ENCODE measurements at places on chromosomes 2 and 18.

DNA sequence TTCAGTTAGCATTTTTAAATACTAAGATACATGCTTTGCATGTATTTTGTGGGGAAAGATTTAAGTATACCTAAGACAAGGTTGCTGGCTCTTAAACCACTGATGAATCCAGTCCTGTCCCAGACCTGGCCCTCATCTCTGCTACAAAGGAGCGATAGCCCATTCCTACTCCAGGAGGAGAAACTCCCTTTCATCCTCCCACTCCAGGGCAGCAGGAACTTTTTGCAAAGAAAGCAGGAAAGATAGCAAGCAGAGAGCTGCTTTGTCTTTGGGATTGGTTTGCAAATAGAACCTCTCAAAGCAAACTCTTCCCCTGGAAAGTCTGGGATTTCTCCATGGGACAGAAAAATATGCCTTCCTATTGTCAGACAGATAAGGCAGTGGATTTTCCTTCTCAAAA is 43.6 kb upstream of the COPS8 start:
- no peak for DNase-seq

DNA sequence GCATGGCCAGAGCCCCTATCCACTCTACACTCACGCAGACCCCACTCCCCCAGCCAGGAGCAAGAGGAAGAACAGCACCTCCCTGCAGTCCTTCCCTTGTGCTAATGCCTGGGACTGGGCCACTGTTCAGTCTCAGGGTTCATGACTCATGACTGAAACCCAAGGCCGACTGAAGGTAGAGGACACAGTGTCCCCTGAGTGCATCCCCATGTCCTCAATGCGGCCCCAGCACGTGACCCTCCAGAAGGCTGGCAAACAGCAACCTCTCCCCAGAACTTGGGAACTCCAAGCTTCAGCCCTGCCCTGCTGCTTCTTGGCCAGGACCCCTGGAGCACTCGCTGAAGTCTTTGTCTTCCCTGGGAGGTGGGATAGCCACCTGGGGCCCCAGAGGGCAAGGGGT is 6.0 kb upstream of the ADRA2B start:
- no peak for DNase-seq

- DNase-seq = no peak
Measured at GRCh38 chr2:226408141-226408540, 391.5 kb downstream of the IRS1 start.

DNA sequence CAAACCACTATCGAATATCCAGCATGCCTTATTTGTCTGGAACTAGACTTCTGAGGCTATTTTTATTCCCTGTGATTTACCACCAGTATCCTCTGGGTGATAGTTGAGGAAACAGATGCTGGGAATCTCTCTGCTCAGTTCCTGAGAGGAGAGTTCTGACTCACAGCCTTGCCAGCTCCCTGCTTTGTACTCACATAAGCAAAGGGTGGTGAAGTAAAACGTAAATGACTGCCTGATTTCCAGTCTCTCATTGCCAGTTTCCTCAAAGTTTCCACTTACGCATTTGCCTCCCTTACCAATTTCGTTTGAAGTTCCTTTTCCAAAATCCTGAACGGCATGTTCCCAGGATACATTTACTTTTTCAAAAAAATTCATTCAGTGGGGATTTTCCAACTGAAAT is 69.2 kb upstream of the HNRNPA3 start:
- no peak for DNase-seq

DNA sequence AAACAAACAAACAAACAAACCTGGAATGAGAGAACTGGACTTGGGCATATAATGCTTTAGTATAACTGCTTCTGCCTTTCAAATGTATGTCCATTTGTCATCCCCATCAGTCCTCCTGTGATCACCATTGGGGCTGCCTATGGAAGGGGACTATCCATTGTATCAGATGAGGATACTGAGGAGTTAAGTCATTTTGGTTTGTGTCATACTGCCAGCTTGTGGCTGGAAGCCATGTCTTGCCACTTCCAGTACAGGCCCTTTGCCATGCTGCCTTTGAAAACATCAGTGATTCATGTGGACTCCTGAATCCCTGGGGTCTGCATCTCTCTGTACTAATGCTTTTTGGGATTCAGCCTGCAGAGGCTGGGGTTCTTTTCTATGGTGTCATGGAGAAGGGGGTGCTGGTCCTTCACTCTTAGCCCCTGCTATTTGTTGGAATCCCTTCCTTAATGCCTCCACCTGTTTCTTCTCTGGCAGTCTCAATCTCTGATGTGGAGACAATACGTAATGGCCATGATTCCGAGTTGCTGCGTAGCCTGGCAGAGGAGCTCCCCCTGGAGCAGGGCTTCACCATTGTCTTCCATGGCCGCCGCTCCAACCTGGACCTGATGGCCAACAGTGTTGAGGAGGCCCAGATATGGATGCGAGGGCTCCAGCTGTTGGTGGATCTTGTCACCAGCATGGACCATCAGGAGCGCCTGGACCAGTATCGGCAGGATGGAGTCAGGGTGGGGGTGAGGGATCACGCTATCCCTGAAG is 10.6 kb downstream of the PLCD4 start:
- DNase-seq = no peak

GRCh38 chr2:239778042-239778851 is 246.9 kb downstream of the NDUFA10 start:
- no peak for DNase-seq

DNA sequence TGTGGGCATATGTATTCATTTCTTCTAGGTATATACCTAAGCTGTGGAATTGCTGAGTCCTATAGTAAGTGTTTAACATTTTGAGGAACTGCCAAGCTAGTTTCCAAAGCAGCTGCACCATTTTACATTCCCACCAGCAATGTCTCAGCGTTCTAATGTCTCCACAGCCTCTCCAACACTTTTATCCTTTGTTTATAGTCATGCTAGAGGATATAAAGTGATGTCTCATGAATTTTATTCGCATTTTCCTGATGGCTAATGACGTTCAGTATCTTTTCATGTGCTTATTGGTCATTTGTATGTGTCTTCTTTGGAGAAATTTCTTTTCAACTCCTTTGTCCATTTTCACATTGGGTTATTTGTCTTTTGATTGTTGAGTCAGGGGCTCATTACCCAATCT is 295.2 kb downstream of the NCKAP5 start:
- DNase-seq = no peak

GRCh38 chr2:129726216-129726615 is 253.2 kb upstream of the RAB6C start:
- DNase-seq = no peak

GRCh38 chr2:233210843-233211547 is 40.5 kb upstream of the ATG16L1 start:
- no peak for DNase-seq

DNA sequence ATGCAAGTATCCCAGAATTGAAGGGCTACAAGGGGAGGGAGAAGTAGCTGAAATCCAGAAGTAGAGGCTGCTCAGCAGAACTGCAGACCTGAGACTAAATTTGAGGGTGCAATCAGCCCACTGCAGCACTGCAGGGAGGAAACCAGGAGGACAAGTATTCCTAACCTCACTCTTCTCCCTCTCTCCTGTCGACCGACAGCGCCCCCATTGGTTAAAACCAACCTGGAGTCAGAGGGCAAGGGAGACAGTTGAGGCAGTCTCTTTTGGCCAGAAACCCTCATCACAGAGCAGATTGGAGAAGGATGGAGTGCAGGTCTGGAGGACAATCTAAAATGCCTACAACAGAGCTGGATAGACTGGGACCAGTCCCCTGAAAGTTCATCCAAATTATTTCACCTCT is 768.9 kb upstream of the KLHL29 start:
- no peak for DNase-seq

GRCh38 chr2:238742066-238742465 is 105.8 kb upstream of the TWIST2 start:
- DNase-seq = no peak

DNA sequence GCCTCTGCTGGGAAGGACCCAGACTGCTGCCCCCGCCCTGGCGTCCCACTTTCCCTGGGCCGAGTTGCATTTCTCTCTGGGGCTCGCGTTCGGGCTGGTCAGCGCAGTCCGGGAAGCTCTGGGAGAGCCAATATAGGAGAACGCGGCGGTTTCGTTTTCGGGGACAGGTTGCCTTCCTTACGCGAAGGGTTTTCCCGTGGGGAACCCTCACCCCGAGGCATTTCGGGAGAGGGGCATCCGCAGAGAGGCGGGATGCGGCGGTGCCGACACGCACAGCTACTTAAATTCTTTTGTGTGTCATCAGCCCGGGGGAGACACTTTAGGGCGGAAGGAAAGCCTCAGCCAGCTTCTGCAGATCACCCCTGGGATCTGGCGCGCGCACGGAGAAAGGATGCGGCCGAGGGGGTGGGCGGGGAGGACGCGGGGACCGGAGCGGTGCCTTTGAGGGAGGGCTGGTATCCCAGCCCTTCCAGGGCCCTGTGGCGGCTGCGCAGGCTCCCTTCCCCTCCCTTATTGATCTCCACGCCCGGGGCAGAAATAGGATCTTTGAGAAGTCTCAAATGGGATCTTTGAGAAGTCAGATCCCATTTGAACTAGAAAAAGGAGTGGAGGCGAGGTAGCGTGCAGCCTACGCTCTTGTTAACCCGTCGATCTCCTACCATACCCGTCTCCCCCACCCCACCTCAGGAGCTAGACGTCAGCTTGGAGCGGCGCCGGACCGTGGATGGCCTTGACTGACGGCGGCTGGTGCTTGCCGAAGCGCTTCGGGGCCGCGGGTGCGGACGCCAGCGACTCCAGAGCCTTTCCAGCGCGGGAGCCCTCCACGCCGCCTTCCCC is 1.2 kb downstream of the GATA6 start:
- no peak for DNase-seq

- DNase-seq = no peak
Measured at GRCh38 chr2:39663187-39663930, 2.4 kb upstream of the TMEM178A start.

DNA sequence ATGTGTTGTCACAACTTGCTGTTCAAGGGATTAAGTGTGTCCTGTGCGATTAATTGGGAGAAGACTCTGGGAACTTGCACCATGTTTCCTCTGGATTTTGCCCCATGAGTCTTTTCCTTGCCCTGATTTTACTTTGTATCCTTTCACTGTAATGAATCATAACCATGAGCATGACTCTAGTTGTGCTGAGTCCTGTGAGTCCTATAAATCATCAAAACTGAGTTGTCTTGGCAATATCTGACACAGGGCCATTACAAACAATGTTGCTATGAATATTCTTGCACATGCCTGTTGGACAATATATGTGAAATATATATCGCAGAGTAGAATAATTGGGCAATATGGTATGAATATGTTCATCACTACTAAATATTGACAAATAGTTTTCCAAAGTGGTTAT is 56.5 kb upstream of the COL5A2 start:
- no peak for DNase-seq

DNA sequence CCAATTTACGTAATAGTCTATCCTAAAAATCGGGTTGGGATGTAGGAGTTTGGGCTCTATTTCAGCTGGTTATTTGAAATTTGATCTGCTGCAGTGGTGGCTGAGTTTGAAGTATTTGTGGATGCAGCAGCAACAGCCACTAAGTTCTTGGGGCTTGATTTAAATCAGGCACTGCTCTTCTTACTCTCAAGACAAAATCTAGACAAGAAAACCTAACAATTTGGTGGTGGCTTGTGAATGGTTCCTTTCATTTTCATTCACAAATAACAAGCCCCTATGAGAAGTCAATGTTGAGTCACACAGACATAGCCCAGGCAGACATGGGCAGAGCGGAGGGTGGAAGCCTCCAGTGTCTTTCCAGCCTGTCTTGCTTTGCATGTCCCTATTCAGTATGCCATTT is 199.3 kb downstream of the LTBP1 start:
- no peak for DNase-seq
